ENCODE measurements at places on chromosomes 6 and 20.

DNA sequence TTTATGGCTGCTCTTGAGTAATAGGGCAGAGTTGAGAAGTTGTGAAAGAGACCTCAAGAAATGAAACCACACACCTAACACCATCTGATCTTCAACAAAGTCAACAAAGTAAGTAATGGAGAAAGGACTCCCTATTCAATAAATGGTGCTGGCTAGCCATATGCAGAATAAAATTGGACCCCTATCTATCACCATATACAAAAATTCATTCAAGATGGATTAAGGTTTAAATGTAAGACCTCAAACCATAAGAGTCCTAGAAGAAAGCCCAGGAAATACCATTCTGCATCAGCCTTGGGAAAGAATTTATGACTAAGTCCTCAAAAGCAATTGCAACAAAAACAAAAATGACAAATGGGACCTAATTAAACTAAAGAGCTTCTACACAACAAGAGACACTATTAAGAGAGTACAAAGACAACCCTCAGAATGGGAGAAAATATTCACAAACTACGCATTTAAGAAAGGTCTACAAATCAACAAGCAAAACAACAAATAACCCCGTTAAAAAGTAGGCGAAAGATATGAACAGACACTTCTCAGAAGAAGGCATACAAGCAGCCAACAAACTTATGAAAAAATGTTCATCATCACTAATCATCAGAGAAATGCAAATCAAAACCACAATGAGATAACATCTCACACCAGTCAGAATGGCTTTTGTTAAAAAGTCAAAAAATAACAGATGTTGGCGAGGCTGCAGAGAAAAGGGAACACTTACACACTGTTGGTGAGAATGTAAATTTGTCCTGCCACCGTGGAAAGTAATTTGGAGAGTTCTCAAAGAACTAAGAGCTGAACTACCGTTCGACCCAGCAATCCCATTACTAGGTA, 4.0 kb downstream of the MAP3K5 start:
- DNase-seq = no peak
- no peaks in the 10 kb centered on the region for H3K36me3 ChIP-seq
- H3K4me3 ChIP-seq = peak overlapping the region; percentile 81
- peaks cover 18% of the 10 kb centered on the region for H3K4me1 ChIP-seq
- H3K27me3 ChIP-seq = no peaks in the 10 kb centered on the region
- H3K27ac ChIP-seq = peak overlapping the region; percentile 93

DNA sequence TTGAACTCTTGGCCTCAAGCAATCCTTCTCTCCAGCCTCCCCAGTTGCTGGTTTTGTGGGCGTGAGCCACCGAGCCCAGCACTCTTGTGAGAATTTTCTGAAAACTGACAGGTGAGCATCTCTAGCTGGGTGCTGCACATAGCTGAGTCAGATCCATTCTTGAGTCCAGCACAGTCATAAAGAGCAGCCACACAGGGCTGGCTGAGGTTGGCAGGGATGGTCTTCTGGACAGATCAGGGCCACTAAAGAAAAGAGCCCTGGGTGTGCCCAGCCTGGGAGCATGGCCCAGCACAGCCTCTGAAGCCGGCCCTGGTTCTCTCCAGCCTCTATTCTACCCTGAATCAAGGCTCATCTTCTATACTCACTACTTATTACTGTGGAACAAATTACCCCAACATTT, 11.5 kb downstream of the DLGAP4 start:
- H3K4me1 ChIP-seq = no peaks in the 10 kb centered on the region
- H3K27me3 ChIP-seq = no peaks in the 10 kb centered on the region
- H3K36me3 ChIP-seq = no peaks in the 10 kb centered on the region
- no peak overlapping the region for H3K4me3 ChIP-seq
- DNase-seq = no peak

GRCh38 chr6:52691718-52692117, 20.8 kb downstream of the TMEM14A start:
- no peaks in the 10 kb centered on the region for H3K4me1 ChIP-seq
- no peak for DNase-seq
- H3K4me3 ChIP-seq = no peak overlapping the region
- H3K36me3 ChIP-seq = no peaks in the 10 kb centered on the region
- H3K27me3 ChIP-seq = no peaks in the 10 kb centered on the region

- H3K27ac ChIP-seq = peak overlapping the region; percentile 7
- H3K4me1 ChIP-seq = no peaks in the 10 kb centered on the region
- no peaks in the 10 kb centered on the region for H3K27me3 ChIP-seq
- no peak for DNase-seq
- H3K36me3 ChIP-seq = no peaks in the 10 kb centered on the region
Observed at GRCh38 chr6:13526727-13527670, 39.6 kb upstream of the GFOD1 start.

GRCh38 chr6:11331111-11331510, 98.6 kb upstream of the NEDD9 start:
- no peak for DNase-seq
- no peaks in the 10 kb centered on the region for H3K36me3 ChIP-seq
- H3K27me3 ChIP-seq = no peaks in the 10 kb centered on the region
- H3K4me3 ChIP-seq = no peak overlapping the region

DNA sequence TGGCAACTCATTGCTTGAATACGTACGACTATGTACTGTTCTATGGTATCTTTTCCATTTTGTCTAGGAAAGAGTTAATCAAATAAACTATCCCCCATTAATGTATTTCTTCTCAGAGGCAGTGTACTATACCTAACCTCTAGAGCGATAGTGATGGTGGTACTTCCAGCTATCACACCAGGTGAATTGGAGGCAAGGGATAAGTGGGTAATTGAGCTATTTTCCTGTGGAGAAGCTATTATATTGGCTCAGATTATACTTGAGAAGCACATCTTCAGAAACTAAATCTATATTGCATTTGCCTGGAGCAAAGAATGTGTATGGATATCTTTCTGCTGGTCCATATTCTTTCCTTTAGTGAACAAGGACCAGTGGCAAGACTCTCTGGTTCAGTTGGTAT, 430.7 kb upstream of the KHDRBS2 start:
- H3K4me1 ChIP-seq = no peaks in the 10 kb centered on the region
- no peaks in the 10 kb centered on the region for H3K36me3 ChIP-seq
- H3K4me3 ChIP-seq = no peak overlapping the region
- no peak overlapping the region for H3K27ac ChIP-seq

DNA sequence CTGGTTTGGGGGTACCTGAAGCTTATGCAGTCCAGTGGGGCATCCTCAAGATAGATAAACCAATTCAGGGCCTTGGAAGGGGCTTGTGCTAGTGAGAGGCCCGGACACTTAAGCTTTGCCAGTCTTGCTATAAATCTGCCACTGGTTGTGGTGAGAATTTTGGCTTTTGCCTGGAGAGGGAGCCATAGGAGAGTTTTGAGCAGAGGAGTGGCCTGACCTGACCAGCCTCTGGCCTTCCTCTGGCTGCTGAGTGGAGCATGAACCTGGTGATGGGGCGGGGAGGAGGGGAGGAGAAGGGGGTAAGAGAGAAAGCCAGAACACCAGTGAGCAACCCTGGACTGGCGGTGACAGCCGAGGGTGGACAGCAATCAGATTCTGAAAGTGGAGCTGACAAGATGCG, 7.1 kb downstream of the TMEM74B start:
- H3K4me3 ChIP-seq = no peak overlapping the region
- no peaks in the 10 kb centered on the region for H3K36me3 ChIP-seq
- no peaks in the 10 kb centered on the region for H3K27me3 ChIP-seq
- H3K4me1 ChIP-seq = no peaks in the 10 kb centered on the region

GRCh38 chr6:140202964-140203515, 828.6 kb upstream of the CITED2 start:
- H3K4me1 ChIP-seq = no peaks in the 10 kb centered on the region
- H3K27me3 ChIP-seq = no peaks in the 10 kb centered on the region
- DNase-seq = no peak

DNA sequence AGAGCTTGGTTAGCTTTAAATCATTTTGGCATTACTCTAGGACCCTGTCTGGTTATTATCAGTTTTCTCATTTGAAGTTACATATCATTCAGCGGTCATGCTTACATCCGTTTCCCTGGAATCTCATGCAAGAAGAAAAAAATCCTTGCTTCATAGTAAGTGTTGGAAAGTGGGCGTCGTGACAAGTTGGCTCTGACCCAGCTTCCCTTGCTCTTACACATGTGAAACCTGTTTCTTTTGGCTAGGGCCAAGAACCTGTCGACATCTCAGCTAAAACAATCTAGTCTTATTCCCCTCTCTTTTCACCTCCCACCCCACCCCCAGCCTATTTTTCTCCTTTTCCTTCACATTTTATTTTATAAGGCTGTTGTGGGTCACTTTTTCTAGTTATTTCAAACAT, 45.5 kb downstream of the ANKS1A start:
- H3K4me1 ChIP-seq = peaks cover 3% of the 10 kb centered on the region
- no peak overlapping the region for H3K4me3 ChIP-seq
- no peaks in the 10 kb centered on the region for H3K27me3 ChIP-seq
- DNase-seq = peak; percentile 94

GRCh38 chr6:35602133-35602946, 86.4 kb downstream of the FKBP5 start:
- peak overlapping the region; percentile 4 for H3K4me3 ChIP-seq
- H3K4me1 ChIP-seq = peaks cover 71% of the 10 kb centered on the region
- H3K27ac ChIP-seq = peak overlapping the region; percentile 97
- H3K27me3 ChIP-seq = no peaks in the 10 kb centered on the region

DNA sequence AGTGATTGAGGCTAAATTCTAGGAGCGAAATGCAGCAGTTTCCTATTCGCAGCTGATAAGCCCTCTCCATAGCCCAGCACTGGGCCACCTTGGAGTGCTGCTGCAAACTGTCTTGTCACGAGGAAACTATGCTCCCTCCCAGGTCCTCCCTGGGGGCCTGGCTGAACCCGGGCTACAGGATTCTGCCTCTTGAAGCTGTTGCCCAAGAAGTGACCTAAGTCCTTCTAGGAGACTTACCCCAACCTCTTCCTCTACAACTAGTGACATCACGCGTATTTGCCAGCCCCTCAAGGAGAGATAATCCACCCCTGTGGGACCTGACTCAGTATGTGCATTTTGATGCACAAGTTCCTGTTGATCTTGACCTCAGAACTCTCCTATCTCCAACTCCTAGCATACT, 26.5 kb upstream of the ZFAND3 start:
- no peaks in the 10 kb centered on the region for H3K27me3 ChIP-seq
- no peak overlapping the region for H3K4me3 ChIP-seq
- H3K4me1 ChIP-seq = peaks cover 10% of the 10 kb centered on the region
- H3K36me3 ChIP-seq = no peaks in the 10 kb centered on the region

DNA sequence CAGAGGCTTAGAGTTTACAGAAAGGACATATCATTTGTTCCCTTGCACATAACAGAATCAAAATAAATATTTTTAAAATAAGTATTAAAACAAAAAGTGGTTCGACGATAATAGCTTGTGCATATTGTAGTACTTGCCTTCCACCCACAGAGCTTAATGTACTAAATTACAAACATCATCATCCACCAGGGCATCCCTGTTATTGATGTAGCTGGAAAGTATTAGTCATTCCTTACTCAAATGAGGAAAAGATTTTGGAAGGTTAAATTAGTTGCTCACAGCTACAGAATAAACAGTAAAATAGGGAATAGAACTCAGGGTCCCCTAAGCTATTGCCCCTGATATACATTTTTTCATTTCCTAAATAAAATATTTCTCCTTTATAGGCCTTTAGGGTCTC, 150.3 kb downstream of the PTPRK start:
- no peak overlapping the region for H3K27ac ChIP-seq
- H3K27me3 ChIP-seq = no peaks in the 10 kb centered on the region
- no peaks in the 10 kb centered on the region for H3K36me3 ChIP-seq
- no peak overlapping the region for H3K4me3 ChIP-seq

- peaks cover 95% of the 10 kb centered on the region for H3K36me3 ChIP-seq
- no peak for DNase-seq
- no peaks in the 10 kb centered on the region for H3K27me3 ChIP-seq
- H3K4me3 ChIP-seq = no peak overlapping the region
Observed at GRCh38 chr20:46388937-46389336, 17.5 kb downstream of the ELMO2 start.

DNA sequence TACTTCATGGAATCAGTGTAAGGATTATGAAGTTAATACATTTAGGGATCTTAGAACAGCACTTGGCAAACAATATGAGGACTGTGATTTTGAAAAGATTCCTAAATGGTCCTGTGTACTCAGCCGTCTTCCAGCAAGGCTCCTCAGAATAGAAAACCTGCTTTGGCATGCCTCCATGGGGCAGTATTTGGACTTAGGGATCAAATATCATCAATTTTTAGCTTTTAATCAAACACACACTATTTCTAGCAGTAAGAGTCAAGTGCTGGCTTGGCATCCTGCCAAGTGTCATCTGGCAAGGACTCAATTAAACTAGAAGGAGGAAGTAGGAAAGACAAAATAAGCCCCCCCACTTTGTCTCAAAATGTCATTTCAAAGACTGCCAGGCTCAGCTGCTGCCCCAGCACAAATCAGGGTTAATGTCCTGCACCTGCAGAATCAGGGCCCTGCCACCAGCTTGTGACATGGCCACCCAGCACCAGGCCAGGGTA, 40.8 kb downstream of the IYD start:
- H3K36me3 ChIP-seq = no peaks in the 10 kb centered on the region
- no peaks in the 10 kb centered on the region for H3K27me3 ChIP-seq
- H3K27ac ChIP-seq = no peak overlapping the region
- peak; percentile 77 for DNase-seq
- no peak overlapping the region for H3K4me3 ChIP-seq

DNA sequence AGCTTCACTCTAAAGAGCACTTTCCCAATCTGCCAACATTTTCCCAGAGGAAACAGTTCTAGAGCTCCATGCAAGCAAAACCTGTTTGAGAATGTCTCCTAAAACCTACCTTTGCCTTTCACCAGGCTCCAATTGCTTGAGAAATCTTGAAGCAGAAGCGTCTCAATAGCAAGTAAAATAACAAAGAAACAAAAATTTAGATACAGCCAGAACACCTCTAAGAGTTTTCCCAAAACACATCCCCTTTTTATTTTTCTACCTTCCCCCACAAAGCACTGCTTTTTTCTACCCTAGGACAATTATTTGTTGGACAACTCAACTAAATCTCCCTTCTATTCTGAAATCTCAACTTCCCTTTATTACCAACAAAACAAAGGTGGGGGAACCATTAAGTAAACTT, 3.6 kb downstream of the VGLL2 start:
- H3K4me1 ChIP-seq = no peaks in the 10 kb centered on the region
- no peak overlapping the region for H3K4me3 ChIP-seq
- no peak overlapping the region for H3K27ac ChIP-seq
- H3K36me3 ChIP-seq = no peaks in the 10 kb centered on the region
- H3K27me3 ChIP-seq = peaks cover 19% of the 10 kb centered on the region

DNA sequence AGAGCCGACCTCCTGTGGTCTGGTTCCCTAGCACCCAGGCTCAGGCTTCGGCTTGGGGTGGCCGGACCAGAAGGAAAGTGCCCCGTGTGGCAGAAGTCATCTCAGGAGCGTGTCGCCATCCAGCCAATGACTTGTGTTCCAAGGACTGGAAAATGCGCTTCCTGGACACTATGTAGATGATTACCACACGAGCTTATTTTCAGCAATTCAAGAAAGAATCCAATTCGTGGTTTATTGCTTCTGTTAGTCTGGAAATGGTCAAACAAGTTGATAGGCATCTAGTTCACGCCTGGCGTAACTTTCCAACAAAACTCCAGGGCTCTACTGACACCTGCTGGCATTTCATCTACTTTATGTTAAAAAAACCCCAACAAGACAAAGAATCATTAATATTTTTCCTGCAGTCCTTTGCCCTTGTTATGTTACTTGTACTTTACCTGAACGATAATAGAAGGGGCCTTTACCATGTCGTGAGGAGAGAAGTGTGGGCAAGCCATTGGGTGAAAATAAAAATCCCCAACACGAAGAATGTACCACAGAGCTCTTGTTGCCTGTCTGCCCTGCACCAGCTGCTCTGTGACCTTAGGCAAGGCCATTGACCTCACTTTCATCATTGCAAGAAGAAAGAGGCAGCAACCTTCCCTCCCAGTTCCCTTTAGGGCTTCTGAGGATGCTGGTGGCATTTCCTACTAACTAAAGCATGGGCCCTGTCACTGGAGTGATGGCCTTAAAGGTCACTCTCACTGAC, 154.7 kb upstream of the LAMP5 start:
- peaks cover 17% of the 10 kb centered on the region for H3K4me1 ChIP-seq
- H3K4me3 ChIP-seq = no peak overlapping the region
- peak overlapping the region; percentile 30 for H3K27ac ChIP-seq
- DNase-seq = no peak
- no peaks in the 10 kb centered on the region for H3K36me3 ChIP-seq
- H3K27me3 ChIP-seq = no peaks in the 10 kb centered on the region
